Head of caudate nucleus (tissue), 42 donors: ENCODE measurements at places on chromosomes 6 and 20.

- DNase-seq = no peak
Observed at GRCh38 chr20:13349235-13349604, 128.1 kb downstream of the ISM1 start.

- DNase-seq = peak; percentile 29
Observed at GRCh38 chr20:35447082-35447789, 8.2 kb upstream of the CEP250 start.

GRCh38 chr6:47653706-47654105 lies 44.7 kb upstream of the ADGRF4 start:
- DNase-seq = no peak

DNA sequence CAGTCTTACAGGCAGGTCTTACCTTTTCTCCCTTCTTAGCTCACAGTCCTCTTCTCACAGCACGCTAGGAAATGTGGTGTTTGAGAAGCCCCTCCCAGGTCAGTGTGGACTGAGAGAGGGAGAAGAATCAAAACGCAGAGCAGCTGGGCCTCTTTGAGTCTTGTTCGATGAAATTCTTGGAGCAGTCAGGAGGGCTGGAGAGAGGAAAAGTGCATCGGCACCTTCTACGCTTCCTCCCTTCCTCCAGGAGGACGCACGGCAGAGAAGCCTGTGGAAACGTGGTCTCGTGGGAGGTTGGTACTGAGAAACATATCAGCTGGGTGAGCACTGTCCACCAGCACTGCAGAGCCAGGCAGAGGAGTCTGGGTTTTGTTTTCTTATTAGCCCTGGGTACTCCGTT lies 52.7 kb downstream of the TXLNB start:
- DNase-seq = no peak

DNA sequence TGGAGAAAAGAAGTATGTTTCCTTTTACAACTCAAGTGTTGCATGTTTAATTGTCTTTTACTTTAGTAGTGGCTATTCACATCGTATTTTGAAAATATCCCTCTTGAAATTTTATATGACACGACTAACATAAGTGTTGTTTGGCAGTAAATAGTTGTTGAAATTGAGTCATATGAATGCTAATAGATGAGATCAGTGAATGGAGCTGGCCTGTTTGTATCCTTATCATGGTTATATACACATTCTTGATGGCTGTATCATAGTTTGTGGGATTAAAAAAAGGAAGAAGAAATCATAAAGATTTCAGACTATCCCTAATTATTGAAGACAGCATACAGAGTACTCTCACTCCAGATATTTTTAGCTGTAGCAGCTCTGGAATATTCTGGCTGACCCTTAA lies 8.2 kb upstream of the RAE1 start:
- no peak for DNase-seq

- no peak for DNase-seq
Observed at GRCh38 chr6:54587277-54587676, 259.3 kb upstream of the FAM83B start.
